ENCODE measurements at places on chromosomes 1 and 21. TPM values are rescaled to one million over a fixed set of nuclear protein-coding genes. Genes with fewer than 3 reads are reported as not detected.

SELE gene
- total RNA-seq = not detected

CYP4X1 gene
- not detected for total RNA-seq

ZNF683 gene
- not detected for total RNA-seq

PKP1 gene
- total RNA-seq = under 0.01 TPM

CHAF1B gene
- total RNA-seq = 0.55 TPM

PLA2G4A gene
- total RNA-seq = 28.4 TPM

KRTAP13-2 gene
- total RNA-seq = not detected

LCE2A gene
- total RNA-seq = not detected

TAF13 gene
- total RNA-seq = 127 TPM

MTFR1L gene
- total RNA-seq = 42.4 TPM

Measured in smooth muscle cell of bladder (primary cell).